ENCODE measurements at places on chromosomes 11 and 22.

DNA sequence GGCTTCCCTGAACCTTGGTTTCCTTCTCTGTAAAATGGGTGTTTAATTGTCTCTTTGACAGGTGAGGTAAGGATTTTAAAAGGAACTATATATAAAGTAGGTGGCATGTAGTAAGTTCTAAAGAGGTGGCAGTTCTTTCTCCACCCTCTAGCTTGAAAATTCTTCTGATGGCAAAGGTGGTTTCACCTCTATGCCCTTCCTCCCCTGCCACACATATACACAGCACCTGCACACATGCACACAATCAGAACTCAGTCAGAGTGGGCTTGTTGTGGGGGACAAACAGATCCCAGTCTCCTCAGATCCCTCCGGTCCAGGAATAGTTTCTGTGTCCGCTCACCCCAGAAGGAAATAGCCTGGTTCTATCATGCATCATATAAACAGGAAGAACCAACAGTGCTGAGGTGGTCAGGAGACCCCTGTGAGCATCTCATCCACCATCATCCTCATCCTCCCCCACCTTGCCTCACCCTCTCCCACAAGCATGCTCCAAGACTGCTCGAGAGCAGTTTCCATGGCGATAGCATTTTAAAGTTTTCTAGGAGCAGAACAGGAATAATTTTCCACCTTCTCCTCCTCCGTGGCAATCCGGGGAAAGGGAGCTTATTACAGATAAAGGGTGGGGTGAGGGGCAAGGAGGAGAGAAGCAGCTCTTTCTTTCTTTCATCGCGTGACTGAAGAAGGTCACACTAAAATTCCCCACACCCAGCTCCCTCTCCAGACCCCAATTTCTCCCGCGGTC lies 123.6 kb downstream of the CHST1 start:
- DNase-seq, result no peak

DNA sequence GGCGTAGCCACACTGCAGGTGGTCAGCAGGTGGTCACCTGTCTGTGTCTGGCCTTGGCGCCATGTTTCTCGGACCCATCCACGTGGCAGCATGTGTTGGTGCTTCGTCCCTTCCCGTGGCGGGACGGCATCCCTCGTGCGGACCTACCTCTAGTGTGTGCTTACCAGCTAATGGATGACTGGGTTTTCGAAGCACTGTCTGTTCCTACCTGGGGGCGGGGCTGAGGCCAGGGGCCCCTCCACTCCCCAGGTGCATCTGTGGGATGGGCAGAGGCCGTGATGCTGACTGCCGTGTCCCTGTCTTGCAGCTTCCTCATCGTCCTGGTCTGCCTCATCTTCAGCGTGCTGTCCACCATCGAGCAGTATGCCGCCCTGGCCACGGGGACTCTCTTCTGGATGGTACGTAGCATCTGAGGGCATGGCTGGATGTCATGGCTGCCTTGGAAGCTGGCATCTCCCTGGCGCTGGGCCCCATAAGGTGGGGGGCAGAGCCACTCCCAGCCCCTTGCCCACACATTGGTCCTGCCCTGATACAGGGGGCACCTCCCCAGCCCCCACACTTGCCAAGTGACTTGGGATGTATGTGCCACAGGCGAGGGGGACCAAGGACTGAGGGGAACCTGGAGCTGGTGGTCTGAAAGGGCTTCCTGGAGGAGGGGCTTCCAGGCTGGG lies 82.9 kb downstream of the KCNQ1 start:
- no peak for DNase-seq

DNA sequence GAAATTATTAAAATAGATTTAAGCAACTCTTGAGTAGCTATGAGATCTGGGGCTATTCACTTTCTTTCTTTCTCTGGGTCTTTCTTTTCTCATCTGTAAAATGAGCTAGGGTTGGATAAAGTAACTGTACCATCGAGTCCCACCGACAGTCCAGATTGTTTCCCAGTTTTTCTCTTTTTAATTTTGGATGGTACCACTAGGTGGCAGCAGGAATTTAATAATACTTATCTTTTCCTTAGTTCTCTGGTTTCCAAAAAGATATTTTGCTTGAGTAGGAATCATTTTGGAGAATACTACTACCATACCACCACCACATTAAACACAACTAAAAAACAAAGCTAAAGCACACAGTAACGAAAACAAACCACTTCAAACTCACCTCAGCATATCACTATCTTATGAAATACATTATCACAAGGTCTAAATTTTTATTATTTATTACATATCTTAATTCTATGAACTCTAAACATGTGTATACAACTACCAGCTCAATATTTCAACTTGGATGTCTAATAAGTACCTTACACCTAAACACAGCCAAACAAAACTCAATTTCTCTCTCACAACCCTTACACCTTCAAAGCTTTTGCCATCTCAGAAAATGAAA lies 584.0 kb downstream of the KCNA4 start:
- DNase-seq, result no peak

- no peak for DNase-seq
Measured at GRCh38 chr22:45273452-45274075, 11.2 kb upstream of the UPK3A start.

DNA sequence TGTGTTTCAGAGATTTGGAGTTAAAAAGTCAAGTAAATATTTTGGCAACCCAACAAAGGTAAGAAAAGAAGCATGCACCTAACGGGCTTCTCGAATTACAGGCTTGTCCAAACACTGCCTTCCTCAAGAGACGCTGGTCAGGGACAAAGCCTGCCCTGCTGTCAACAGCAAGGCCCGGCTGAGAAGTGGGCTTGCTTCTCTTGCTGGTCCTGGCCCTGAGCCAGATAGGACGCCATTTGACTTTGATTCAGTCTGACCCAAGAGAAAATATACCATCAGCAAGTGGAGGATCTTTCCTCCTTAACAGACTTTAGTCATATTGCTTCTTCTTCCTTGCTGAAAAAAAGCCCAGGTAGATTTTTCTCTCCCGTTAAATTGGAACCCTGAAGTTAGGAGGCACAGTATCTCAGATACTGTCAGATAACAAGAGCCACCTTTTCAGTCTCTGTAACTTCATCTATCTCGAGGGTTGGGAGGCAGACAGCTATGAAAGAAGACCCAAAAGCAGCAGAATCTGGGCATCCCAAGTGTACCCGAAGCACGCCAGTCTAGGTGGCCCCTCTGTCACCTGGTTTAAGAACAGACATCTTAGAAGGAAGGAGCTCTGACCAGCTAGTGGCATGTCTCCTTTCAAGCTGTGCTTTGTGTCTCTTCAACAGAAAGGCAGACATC lies 57.5 kb downstream of the C22orf31 start:
- DNase-seq, result no peak

GRCh38 chr11:69526453-69526810 lies 45.0 kb downstream of the LINC01488 start:
- DNase-seq, result no peak

DNA sequence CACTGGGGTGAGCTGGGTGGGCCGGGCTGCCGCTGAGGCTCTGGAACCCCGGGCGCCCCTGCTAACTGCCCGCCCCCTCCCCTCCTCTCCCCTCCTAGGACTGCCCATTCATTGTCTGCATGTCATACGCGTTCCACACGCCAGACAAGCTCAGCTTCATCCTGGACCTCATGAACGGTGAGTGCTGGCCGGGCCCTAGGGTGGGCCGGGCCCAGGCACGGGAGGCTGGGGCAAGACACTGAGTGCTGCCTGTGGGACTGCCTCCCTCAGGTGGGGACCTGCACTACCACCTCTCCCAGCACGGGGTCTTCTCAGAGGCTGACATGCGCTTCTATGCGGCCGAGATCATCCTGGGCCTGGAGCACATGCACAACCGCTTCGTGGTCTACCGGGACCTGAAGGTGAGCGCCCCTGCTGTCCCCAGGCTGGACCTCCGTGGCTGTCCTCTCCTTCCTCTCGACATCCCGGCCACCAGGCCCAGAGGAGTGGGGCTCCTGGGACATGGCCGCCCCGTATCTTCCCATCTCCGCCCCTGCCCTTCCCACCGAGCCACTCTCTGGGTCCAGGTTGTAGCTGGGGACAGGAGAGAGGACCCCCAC lies 7.5 kb upstream of the ANKRD13D start:
- DNase-seq, result no peak

DNA sequence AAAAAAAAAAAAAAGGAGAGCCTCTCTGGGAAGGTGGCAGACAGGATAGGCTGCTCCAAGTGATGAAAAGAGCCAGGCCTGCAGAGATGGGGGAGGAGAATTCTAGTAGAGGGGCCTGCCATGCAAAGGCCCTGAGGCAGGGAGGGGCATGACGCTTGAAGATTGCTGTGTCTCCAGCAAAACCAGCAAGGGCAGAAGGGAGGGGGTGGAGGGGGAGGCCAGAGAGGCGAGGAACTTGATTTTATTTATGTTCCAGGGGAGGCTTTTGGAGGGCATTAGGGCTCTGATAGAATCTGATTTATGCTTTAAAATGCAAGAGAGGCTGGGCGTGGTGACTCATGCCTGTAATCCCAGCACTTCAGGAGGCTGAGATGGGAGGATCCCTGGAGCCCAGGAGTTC lies 16.7 kb upstream of the PACSIN2 start:
- DNase-seq, result no peak

DNA sequence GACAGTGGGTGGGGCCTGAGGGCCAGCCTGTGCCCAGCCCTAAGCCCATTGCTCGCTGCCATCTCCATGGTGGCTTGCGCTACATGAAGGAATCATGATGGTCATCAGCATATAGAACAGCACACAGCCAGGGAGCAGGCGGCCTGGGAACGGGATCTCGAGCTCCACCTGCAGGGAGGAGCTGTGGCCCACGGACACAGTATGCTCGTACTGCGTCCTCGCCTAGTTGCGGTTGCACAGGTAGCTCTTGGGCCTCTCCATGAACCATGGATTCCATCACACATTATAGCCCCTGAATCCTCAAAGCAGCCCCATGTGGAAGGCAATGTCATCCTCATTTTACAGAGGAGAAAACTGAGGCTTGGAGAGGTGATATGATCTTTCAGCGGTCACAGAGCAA lies 15.1 kb downstream of the SEC14L4 start:
- no peak for DNase-seq

DNA sequence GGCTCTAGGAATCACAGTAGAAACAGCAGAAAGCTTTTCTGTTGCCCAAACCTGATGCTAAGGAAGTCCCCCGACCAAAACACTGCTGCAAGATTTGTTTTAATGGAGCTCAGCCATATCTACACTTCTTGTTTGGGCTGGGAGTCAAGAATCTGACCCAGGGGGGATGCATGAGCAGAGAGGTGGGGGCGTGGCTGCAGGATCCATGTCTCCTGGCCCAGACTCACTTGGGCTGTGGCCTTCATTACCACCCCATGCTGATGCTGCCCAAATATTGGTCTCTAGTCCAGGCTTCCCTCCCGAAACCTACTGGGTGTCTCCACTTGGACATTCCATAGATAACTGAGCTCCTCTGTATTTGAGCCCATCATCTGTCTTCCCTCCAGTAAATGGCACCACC lies 361.5 kb upstream of the LARGE1 start:
- DNase-seq, result no peak

GRCh38 chr11:8603696-8604077 lies 9.7 kb upstream of the STK33 start:
- no peak for DNase-seq

DNA sequence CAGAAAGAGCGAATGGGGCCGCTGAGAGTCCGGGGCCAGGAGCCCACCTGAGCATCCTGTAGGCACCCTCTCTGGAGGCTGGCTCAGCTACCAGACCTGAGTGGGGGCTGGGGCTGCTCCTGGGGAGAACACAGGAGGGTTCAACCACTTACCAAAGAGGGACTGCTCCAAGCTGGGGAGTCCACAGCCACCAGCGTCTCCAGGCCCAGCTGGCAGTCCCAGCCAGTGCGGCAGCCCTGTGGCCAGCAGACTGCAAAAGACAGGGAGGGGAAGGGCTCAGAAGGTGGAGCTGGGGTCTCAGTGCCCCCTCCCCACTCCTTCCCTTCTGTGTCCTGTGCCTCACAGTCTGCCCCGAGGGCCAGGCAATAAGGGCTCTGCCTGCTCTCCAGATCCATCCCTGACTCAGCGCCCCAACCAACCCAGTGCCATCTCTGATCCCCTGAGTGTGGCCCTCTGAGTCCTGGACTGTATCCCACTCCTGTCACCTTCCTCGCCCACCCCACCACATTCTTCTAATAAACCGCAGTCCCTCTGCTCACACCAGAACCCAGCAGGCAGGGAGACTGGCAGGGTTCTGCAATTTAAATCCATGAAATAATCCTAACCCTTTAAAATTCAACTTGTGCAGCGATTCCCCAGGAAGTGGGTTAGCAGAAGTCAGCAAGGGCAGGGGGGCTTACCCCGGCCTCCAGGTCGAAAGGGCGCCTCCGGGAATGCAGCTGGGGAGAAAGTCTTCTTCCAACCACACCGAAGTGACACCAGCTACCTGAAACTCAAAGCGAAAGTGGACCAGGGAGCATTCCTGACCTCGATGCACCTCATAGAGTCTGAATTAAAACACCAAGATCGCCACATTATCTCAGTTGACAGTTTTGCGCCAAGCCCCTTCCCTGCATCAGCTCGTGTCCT lies 13.3 kb downstream of the CHST1 start:
- no peak for DNase-seq

GRCh38 chr22:22932512-22932941 lies 44.9 kb downstream of the IGLL5 start:
- DNase-seq, result no peak

All from bone marrow (tissue), 2 donors.